CD4-positive, alpha-beta T cell (primary cell): ENCODE measurements at places on chromosomes 16 and 17.

DNA sequence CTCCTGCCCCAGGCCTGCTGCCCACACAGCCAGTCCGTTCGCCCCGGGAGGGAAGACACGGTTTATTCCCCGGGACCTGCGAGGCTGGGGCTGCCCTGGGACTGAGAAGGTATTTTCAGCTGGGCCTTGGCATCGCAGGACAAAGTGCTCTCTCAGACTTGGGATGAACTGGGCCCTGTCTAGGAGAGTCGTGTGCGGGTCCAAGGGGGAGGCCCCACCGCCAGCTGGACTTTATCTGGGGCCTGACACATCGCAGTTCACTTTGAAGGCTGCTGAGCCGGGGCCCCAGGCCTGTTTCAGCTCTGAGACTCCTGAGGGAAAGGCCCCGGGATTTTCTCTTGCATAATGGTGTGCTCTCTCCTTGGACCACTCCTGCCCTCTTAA is 6.8 kb downstream of the CRISPLD2 start:
- DNase-seq: no peak

- DNase-seq: no peak
Observed at GRCh38 chr17:75511610-75512575, 3.4 kb downstream of the CASKIN2 start.

DNA sequence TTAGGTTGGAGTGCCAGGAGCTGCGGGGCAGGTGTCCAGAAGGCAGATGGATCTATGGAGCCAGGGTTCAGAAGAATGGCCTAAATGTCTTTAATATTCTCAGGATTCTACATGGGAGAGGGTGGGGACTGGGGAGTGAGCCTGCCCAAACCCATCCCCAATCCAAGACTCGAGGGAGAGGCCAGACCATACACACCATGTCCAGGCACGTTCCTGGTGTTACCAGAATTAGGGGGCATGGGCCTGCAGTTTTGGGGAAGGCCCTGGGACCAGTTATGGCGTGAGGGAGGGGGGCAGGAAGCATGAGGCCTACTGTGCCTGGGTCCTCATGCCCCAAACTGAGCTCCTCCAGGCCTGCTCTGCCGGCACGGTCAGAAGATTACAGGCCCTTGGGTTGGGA is 1.9 kb downstream of the TAX1BP3 start:
- no peak for DNase-seq

DNA sequence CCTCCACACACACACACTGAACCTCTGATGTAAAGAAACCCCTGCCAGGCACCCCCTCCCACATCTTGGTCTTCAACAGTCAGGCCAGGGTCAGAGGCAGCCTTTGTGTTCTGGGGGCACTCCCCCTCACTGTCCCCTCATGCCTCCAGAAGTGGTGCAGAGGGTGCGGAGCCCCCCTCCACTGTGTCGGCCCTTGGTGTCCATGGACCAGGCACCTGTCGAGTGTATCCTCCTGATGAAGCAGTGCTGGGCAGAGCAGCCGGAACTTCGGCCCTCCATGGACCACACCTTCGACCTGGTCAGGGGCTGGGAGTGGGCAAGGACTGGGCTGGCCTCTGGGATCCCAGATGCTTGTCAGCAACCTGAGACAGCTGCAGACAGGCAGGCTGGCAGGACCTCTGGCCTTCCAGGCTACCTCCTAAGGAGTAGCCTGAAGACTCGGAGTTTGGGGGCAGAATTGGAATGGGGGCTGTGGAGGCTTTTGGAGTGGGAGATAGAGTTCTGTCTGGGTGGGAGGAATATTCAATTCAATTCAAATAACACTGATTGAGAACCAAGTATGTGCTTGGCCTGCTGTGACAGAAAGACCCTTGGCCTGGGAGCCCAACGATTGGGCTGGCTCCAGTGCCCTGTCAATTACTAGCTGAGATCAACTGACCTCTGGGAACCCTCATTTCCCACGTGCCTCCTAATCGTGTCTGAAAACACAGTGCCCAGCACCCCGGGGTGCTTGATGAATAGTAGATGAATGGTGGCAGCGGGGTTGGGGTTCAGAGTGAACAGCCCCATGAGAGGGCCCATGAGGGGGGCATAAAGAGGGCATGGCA is 11.5 kb downstream of the GUCY2D start:
- no peak for DNase-seq

DNA sequence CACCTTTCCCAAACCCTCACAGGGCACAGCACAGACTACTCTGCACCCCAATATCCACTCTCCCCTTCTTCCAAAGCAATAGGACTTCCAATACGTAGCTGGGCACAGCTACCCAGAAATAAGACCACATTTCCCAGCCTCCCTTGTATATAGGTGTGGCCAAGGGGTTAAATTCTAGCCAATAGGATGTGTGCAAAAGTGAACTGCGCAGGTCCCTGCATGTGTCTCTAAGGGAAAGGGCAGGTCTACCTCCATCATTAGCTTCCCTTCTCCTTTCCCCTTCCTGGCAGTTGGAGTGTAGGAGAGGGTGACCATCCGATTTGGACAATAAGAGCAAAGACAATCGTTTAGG is 25.5 kb upstream of the SNN start:
- DNase-seq: no peak

DNA sequence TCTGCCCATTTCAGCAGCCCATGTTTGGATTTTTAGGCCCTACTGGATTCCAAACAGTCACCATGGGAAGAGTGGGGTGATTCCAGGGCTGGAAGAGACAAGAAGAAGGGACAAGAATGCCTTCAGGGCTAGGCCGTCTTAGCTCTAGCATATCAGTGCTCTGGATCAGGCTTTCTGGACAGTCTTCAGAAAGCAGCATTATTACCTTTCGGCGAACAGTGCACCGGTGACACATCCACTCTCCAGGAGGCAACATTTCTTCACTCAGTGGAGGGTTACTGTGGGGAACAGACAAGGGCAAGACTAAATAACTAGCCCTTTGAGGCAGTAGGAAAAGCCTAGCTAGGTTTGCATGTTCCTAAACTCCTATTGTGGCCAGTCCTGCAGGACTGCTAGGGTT is 23.9 kb upstream of the DHRS13 start:
- no peak for DNase-seq

DNA sequence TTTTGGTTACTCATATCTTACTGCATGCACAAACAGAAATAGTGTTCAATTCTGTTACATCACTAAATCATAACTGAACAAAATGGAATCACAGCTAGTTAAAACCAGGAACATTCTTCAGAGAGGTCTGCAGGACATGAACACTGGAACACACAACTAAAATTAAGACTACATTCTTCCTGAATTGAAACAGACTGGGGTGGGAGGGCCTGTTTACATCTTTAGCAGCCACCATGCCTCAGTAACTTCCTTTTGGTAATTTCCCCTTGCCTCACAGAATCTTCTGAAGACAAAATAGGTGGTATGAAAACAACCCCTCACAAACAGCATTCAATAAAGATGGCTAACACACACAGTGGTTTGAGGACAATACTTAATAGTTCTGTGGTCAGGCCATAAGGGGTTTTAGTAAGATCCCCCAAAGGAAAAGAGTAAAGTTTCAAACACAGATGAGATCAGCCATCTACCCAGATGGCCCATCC is 6.5 kb downstream of the MARF1 start:
- no peak for DNase-seq

DNA sequence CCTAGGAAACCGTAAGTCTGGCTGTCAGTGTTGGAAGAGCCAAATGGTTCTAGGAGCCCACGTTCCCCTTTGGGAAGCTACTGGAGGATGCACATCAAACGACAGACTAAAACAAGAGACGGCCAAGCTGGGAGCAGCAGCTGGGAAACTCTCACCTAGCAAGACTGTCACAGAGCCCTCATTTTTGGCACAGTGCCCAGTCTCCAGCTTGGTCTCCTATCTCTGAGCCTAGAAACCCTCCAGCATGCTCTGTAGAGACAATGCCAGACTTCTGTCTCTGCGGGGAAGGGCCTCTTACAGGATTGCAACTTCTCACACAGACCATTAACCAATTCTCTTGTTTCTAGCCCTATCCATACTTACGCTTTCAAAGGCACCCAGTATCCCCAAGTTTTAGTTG is 23.5 kb downstream of the GTF3C1 start:
- DNase-seq: no peak

DNA sequence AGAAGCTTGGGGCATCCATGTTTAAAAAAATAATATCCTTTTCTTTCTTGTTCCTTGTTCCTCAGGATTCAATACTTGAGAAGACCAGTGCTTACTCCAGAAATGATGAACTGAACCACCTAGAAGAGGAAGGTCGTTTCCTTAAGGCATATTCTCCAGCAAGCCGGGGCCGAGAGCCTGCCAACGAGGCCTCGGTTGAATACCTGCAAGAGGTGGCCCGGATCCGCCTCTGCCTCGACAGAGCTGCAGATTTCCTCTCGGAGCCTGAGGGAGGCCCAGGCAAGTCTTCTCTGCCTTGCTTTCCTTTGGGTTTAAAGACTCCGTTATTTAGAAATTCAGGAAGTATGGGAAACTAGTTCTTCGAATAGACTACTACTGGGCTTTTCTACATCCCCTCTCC is 42.5 kb upstream of the ENDOV start:
- DNase-seq: no peak

GRCh38 chr16:4019371-4019791 is 96.9 kb downstream of the ADCY9 start:
- peak; percentile 34 for DNase-seq

DNA sequence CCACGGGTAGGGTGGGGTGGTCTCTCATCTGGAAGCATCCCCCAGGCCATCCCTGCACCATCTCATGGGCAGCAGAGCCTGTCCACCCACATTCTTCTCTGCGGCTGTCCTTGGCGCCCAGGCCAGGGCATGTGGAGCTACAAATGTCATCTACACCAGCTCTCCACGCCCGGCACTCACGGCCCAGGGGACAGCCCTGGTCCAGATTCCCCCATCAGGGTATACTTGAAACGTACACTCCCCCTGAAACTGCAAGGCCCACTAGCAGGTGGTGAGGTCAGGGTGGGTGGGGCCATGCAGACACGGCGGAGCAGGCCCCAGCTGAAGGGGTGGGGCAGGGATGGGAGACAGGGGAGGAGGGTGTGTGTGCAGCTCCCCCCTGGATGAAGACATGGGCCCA is 3.2 kb upstream of the SOX8 start:
- no peak for DNase-seq

GRCh38 chr17:35943537-35943936 is at the start of gene LYZL6:
LYZL6 (minus strand) TSS chr17:35943713; CDS start chr17:35939356, 4,357 bp downstream.
- no peak for DNase-seq

DNA sequence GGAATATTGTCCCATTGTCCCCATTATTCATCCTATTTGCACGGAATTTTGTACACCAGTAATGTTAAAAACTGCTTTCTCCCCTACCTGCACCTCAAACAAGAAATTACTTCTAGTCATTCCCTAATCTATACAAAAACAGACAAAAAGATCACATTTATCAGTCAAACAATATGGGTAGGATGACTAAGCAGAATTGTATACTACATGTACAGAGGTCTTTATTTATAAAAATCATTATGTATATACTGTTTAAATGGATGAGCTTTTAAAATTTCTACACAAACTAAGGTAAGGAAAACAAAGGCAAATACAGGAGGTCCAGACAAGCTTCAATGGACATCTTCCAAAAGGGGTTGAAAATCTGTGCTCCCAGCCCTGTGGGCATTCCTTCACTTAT is 137.7 kb downstream of the CEP112 start:
- DNase-seq: no peak

DNA sequence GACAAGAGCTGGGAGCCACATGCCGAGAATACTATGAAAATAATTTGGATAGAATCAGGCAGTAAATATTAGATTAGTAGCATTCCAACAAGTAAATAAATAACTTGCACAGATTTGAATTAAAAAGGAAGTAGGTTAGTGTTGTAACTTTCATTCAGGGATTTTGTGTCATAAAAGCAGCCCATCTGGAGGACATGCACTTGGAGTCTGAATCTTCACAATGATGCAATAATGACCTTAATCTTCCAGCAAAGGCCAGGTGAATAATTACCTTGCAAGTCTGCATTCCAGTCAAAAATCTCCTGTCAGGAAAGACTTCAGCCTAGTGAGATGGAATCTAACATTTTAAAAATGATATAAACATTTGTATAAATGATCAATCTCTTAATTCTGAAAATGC is 518.1 kb downstream of the KCNJ2 start:
- DNase-seq: no peak

GRCh38 chr17:31754239-31754945 is 104.7 kb downstream of the COPRS start:
- DNase-seq: no peak

- DNase-seq: no peak
Observed at GRCh38 chr16:1524366-1524765, 9.1 kb upstream of the TMEM204 start.

DNA sequence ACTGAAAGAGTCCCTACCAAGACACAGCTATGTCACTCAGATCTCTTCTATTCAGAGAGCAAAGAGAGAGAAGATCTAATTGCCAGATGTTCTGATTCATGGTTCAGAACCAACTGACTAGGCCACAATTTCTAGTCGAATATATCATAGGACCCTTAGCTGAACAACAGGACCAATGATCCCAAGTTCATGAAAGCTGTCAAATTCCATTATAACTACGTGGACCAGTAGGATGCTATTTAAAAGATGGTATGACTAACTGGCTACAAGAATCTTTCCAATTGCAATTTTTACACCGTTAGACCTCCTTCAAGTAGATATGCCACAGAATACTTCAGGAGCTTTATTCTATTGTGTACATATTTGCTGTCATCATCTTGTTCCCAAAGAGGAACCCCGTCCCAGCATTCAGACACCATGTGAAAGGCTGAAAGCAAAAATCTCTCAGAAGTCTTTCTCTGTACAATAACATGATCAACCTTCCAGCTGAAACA is 26.0 kb downstream of the DCUN1D3 start:
- DNase-seq: no peak
